LoVo (cell line): ENCODE measurements at places on chromosomes 3 and 15.

DNA sequence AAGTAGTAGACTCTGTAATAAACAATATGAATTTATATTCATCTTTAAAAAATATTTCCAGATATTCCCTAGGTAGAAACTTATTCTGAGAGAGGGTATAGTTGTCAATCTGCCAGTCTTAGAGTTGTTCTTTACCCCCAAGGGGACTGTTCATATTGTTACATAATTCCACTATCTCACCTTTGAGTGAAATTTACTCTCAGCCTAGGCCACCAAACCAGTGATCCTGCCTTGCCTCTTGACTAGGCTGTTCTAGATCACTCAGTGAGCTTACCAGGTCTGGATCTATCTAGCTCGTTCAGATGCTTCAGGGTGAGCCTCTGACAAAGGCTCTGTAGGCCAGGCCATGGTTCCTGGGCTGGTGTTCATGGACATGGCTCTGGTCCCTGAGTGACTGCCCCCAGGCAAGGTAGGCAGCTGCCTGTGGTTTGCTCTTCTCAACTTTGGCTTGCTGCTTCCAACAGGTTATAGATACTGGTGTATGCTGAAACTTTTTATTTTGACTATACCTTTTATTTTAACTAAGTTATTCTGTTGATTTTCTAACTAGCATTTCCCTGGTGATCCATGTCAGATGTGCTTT is 27.6 kb downstream of the ZNF592 start:
- no peak for DNase-seq

- no peak for DNase-seq
Measured at GRCh38 chr15:91444656-91445055, 344.6 kb downstream of the SV2B start.

- DNase-seq: no peak
Measured at GRCh38 chr3:150161011-150161410, 190.3 kb upstream of the PFN2 start.

GRCh38 chr3:12886106-12886679 is 44.8 kb upstream of the RPL32 start:
- DNase-seq: no peak
